ENCODE measurements at places on chromosomes 2 and 18. TPM values are rescaled to one million over a fixed set of nuclear protein-coding genes. Genes with fewer than 3 reads are reported as not detected.

DNA sequence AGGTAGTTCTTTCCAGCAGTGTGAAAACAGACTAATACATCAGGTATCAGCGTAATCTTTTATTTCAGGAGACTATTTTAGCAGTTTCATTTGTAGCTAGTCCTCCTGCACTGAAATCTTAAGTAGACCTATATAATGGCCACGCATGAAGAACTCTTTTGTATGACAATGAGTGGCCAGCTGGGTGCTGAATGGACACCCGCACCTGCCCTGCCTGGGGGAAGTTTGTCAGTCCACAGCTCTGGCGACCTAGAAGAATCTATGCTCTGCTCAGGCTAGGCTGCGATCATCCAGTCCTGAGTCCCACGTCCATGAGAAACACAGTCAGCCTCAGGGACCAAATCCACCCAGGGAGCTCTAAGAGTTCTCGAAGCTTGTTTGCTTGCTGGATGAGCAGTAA lies 709.2 kb upstream of the ID2 start:
- DNase-seq, result no peak

GRCh38 chr2:195316486-195316885 lies 340.5 kb upstream of the SLC39A10 start:
- no peak for DNase-seq

GRCh38 chr18:48837676-48838075 lies 113.1 kb downstream of the SMAD7 start:
- DNase-seq, result no peak

Gene CHMP1B
- 42.5 TPM for total RNA-seq

DNA sequence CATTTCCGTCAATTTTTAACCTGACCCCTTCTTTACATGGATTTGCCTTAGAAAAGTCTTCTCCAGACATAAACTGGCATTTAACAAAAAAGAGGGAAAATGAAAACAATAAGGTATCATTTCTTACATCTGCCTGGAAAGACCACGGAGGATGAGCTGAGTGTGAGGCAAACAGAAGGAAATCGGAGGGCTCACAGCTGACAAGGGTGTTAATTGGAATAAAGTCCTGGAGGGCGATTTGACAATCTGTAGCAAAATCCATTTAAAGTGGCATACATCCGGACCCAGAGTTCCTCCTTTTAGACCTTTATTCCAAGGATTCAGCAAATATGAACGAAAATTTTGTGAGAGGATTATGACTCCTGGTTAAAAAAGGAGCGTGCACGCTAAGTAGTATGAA lies 179.7 kb upstream of the COPS8 start:
- no peak for DNase-seq

DNA sequence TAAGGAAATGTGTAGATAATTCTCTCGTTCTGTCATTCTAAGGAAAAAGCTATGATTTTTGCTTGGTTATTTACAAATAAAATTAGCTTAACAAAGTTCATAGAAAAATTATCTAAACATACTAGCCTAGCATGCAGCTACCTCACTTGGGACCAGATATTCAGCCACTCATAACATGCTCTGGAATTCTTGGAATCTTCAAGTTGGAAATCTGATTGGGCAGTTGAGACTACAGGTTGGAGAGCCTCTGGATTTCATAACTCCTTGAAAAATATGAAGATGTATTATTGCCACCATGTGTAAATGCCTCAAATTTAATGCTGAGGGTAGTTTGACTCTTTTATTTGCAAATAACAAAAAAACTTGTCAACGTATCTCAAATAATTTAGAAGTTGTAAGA lies 132.2 kb upstream of the GULP1 start:
- no peak for DNase-seq

GRCh38 chr18:22552899-22553460 lies 135.3 kb upstream of the CTAGE1 start:
- DNase-seq, result no peak

DNA sequence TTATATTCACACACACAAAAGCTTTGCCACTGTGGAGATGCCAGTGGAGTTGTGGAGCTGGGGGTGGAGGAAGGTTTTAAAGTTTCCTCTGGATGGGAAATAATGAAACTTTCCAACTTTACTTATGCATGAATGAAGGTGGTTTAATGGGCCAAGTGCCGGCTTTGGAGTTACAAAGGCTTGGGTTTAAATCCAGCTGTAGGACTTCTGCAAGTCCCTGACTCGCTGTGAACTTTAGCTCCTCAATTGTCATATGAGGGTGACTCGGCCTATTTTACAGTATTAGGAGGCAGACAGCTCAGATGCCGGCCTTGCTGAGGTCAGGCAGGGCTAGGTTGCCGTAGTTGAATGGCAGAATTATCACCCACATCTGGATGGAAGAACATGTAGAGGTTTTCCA lies 415.8 kb upstream of the TRIB2 start:
- peak; percentile 41 for DNase-seq

DNA sequence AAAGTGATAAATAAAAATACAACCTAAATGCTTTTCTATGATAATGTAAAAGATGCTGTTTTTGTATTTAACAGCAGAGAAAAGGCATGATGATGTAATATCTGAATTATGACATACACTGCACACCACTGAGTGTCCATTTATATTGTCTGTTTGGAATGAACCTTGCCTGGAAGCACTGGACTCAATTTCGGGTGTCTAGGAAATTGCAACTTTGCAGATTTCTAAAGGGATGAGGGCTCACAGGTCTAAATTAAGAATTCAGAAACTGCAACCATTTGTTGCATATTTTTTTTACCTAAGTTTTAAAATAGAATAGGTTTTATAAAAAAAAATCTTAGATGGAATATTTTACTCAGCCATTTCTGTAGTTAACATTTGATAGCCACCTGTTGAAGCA lies 131.1 kb upstream of the EPC2 start:
- no peak for DNase-seq

DNA sequence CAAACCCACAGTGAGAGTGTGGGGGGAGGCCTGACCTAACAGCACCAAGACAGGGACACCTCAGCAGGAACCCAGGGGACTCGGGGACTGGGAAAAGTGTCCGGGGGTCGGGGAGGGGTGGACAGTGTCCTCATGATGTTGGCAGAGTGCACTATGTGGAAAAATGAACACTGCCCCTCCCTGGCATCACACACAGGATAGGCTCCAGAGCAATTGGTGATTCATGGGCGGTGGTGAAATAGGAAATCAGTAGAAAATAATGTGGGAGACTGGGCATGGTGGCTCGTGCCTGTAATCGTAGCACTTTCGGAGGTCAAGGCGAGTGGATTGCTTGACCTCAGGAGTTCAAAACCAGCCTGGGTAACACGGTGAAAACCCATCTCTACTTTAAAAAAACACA lies 3.6 kb upstream of the ANO7 start:
- DNase-seq, result no peak

Gene MYO7B
- total RNA-seq, result 0.13 TPM

DNA sequence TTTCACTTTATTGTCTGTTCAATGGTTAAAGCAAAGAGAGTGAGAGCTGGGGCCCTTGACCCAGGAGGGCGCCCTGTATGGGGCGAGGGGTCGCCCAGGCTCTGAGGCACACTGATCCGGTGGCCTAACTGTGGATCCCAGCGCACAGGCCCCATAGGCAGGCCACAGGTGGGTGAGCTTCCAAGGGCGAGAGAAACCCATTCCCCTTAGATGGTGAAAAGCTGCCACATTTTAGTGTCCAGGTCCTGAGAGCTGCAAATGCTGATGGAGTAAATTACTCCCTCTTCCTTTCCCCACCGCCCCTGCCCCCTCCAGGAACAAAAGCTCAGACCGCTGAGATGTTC lies 5.9 kb upstream of the DLX2 start:
- no peak for DNase-seq

GRCh38 chr2:230847883-230848388 lies 16.8 kb upstream of the ITM2C start:
- peak; percentile 64 for DNase-seq

DNA sequence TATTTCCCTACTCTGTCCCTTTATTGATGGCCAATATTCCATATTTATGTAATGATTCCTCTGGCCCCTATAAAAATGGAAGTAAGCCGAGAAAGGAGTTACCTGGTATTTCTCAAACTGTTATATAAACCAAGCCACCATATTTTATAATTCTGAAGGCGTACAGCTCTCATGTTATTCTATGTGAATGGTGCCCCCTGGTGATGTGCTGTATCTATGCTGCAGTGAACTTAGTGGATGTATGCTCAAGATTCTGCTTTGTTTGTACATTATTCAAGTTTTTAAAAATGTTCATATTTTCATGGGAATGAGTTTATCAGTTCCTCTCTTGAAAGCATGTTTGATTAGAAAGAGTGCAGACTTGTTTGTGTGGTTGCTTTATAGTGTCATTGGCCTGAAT lies 194.5 kb upstream of the LRRTM1 start:
- peak; percentile 59 for DNase-seq

- DNase-seq, result no peak
Measured at GRCh38 chr2:177529166-177529565, 136.6 kb downstream of the AGPS start.

Gene PRKAG3
- total RNA-seq, result not detected

Gene LONRF2
- not detected for total RNA-seq

GRCh38 chr2:163697846-163698637 lies 37.8 kb downstream of the FIGN start:
- DNase-seq, result no peak

GRCh38 chr2:169237286-169237685 lies 125.0 kb downstream of the LRP2 start:
- DNase-seq, result no peak

Gene FAM110C
- total RNA-seq, result not detected

GRCh38 chr2:180056367-180057118 lies 49.4 kb upstream of the CWC22 start:
- peak; percentile 17 for DNase-seq

Gene CREG2
- total RNA-seq, result 2.4 TPM
